ENCODE measurements at places on chromosomes 4 and X.

- DNase-seq: no peak
Measured at GRCh38 chr4:111631215-111631999, 513.8 kb upstream of the FAM241A start.

DNA sequence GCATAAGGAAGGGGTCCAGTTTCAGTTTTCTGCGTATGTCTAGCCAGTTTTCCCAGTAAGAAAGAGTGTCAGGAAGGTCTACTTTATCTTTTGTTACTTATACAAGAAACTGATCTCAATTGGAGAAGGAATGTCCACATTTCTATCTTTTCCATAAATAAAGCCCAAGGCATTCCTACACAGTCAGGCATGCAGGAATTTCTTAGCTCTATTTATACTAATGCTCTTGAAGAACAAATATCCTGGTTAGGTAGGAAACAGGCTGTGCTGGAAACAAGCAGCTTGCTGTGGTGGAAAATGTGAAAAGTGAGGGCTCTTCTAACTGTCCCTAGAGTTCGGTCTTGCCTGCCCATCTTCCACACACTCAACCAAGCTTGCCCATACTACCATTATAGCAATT is 37.9 kb upstream of the PITX2 start:
- DNase-seq: no peak

DNA sequence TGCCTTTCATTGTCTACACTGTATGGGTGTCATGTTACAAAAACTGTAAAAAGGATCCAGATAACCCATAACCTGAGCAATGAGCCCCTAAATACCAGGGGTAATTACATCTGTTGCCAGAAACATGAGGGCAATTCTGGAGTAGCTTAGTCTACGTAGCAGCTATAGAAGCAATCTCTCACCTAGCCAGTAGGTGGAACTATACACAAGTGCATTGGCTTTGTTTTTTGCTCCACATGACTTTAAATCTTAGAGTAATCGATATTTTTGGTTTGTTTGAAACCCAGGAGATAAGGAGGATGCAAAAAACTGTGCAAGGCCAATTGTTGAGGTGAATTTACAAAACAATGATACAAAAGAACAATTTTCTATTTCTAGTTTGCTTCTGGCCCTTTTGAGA is 57.5 kb downstream of the GPR82 start:
- peak; percentile 41 for DNase-seq

- DNase-seq: peak; percentile 32
Measured at GRCh38 chrX:154827194-154828015, 7.1 kb downstream of the SMIM9 start.

- DNase-seq: no peak
Measured at GRCh38 chr4:100422894-100423293, 94.9 kb downstream of the EMCN start.

DNA sequence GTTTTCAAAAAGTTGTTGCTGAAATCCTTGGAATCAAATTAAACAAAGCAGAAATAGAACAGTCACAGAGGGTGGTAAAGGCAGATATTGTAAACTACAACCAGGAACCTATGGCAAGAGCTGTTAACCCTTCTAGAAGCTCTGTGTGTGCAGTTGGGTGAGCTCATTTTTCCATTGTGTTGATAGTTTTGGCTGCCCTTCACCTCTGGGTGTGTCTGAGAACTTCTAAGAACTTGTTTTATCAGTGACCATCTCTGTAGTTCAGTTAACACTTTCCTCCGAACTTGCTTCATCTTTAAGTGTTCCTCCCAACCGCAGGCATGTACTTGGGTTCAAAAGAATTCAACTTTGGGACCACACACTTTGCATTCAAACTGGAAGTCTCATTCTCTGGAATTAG is 32.7 kb downstream of the RBMX start:
- DNase-seq: no peak

GRCh38 chrX:39782276-39782675 is 315.5 kb downstream of the BCOR start:
- DNase-seq: no peak

- no peak for DNase-seq
Measured at GRCh38 chr4:58665649-58666048, 1555.5 kb upstream of the IGFBP7 start.

GRCh38 chrX:41589634-41590270 is 99.0 kb upstream of the GPR34 start:
- DNase-seq: no peak

DNA sequence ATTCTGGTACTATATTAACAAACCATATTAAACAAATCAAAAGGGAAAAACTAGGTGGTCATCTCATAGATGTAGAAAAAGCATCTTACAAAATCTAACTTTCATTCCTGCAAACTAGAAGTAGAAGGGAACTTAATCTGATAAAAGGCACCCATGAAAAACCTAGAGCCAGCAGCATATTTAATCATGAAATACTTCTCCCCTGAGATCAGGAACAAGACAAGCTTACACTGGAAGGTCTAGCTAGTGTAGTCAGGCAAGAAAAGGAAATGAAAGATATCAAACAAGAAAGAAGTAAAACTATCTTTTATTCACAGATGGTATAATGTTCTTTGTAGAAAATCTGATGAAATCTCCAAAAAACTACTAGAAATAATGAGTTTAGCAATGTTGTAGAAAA is 41.2 kb downstream of the ATP10D start:
- no peak for DNase-seq

GRCh38 chr4:54085284-54085683 is 14.7 kb upstream of the GSX2 start:
- peak; percentile 87 for DNase-seq

DNA sequence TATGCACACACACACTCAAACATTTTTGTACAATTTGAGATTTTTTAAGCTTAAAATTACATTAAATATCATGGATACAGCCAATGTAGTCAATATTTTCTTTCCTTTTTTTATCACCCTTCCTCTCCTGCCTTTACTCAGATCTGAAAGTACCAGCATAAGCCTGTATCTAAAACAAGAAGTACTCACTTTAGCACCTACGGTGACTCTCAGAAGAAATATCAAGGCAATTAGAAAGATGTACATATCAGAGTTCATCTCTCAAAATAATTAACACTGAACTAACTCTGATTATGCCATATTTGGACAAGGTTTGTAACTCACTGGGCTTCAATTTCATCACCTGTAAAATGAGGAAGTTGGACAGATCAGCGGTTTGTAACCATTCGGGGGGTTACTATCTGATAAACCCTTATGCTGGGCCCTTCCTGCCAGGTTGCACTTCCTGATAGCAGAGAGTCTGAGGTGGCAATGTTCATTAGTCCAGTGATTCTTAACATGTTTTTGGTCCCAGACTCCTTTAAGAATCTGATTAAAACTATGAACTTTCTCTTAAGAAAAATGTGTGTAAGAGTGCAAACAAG is 5.7 kb upstream of the GPR174 start:
- peak; percentile 38 for DNase-seq

GRCh38 chr4:78346222-78346621 is 205.3 kb upstream of the ANXA3 start:
- DNase-seq: no peak

- peak; percentile 13 for DNase-seq
Measured at GRCh38 chrX:84188320-84188834, 378 bp upstream of the RPS6KA6 start.

- no peak for DNase-seq
Measured at GRCh38 chrX:43481576-43481975, 174.5 kb upstream of the MAOA start.

DNA sequence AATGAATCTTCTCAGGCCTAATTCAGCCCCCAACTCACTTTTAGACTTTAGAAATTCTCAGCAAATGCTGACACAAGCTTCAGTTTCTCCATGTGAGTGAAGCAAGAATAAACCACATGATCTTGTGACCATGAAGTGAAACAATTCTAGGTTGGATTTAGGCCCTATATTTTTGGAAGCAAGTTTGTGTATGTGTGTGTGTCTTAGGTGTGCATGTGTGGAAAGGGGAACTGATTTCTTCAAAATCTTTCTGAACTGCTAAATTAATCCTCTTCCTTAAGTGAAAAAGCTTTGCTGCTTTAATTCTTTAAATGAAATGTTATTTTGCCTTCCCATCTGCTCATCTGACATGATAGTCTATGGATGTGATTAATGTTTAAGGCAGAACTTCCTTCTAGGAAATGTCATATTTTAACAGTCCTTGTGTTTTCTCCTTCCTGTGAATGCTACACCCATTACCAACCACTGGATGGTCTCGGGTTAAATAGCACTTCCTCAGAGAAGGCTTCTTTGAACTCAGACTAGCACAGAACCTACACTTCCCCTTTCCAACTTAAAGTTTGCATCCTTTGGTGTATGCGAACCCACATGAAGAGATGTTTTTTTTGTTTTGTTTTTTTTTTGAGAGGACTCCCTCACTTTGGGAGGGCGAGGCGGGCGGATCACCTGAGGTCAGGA is 1.2 kb upstream of the TMEM144 start:
- DNase-seq: peak; percentile 77

GRCh38 chr4:164056426-164057142 is 562.1 kb downstream of the TMA16 start:
- no peak for DNase-seq

DNA sequence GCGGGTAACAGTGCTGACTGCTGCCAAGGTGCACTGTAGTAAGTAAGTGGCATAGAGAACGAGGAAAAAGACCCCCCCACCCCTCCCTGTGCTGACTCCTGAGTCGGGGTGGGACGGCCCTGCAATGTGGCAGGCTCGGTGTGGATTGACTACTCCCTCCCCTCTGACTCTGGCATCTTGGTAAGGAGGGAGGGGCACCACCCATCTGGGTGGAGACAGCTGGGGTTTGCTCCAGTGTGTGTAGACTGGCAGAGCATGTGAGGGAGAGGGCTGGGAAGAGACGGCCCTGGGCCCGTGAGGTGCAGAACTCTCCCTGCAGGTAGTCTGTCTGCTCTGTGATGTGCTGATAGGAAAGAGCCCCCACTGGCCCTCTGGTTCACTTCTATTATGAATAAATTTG is 31.0 kb downstream of the NSG1 start:
- no peak for DNase-seq

DNA sequence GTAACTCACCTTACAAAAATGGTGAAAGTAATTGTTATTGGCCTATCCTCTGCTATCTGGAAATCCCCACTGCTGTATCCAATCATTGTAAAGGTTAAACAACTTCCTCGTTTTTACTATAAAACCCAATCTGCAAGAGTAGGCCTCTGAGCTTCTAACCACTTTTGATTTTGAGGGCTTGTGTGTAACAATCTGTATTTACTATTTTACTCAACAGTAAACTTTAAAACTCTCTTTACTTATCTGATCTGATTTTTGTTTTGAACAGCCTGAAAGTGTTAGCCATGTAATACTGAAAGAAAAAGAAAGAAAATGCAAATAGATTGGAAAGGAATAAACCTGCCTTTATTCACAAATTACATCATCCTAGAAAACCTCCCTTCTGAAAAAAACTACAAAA is 63.1 kb downstream of the SLC10A7 start:
- DNase-seq: peak; percentile 54

DNA sequence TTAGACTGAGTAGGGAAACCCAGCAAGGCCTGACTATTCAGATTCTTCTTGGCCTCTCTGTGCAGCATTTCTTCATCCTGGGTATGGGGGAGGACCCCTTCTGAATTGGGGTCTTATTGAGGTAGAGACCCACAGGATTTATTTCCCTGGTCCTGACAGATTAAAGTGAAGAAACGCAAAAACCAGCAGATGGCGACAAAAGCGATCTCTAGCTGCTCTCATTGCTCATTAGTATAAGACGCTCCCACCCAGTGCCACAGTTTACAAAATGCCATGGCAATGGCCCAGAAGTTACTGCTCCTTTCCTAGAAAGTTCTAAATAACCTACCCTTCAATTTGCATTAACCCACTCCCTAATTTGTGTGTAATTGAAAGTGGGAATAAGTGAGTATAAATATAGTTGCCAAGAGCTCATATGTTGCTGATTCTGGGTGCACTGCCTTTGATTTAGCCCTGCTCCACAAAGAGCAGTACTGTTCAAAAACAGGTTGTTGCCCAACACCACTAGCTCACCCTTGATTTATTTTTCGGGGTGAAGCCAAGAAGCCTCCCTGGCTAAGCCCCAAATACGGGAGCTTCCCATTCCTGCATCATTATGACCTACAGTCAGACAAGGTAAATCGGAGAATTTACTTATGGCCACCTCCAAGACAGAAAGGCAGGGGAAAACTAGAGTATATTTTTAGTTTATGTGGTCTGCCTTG is 3.7 kb upstream of the BEX4 start:
- DNase-seq: peak; percentile 57

- DNase-seq: peak; percentile 83
Measured at GRCh38 chrX:130083656-130084382, 26.5 kb downstream of the ELF4 start.

DNA sequence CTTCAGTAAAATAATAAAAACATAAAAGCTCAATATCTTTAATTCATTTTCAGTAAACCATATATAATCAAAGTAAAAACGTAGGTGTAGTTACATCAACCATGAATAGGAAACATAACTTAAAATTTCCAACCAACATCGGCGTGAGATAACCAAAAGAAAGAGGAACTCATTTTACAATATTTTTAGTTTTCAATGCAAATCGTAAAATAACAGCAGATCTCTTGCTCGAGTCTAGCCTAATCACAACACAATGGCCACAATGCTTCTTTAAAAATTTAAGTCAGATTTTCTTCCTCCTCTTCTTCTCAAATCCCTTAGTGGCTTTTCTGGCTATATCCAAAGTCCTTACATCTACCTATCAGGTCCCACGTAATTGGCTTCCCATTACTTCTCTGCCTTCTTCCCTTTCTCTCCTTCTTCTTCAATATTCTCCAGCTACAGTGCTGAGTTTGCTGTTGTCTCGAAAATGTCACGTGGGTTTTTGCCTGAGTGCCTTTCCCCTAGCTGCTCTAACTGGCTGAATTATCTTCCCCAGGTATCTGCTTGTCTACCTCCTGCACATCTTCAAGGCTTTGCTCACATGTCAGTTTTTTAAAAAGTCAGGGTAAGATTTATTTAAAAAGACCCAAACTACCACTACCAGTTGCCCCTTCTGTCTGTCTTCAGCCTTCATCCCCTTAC is 90.9 kb upstream of the BANK1 start:
- no peak for DNase-seq

GRCh38 chr4:76611616-76612207 is 176.7 kb downstream of the SHROOM3 start:
- no peak for DNase-seq

DNA sequence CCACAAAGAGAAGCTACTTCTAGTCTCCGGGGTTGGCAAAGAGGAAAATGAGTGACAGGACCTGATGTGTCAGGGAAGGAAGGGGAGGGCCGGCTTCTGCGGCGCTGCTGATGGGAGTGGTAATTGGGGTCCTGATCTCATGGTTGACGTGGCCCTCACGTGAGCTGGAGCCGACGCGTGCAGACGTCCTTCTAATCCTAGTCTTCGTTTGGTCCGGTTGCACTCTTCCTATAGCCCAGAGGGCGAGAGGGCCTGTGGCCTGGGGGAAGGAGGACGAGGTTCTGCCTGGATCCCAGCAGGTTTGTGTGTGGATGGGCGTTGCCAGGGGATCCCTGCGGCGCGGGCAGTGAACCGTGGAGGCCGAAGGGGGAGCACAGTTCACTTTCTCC is at the start of gene ARMCX1:
Gene ARMCX1, plus strand, starts transcription at position 186 of the 389 bp plus-strand sequence. CDS start 2,384 bp downstream, outside the sequence.
- peak; percentile 81 for DNase-seq

DNA sequence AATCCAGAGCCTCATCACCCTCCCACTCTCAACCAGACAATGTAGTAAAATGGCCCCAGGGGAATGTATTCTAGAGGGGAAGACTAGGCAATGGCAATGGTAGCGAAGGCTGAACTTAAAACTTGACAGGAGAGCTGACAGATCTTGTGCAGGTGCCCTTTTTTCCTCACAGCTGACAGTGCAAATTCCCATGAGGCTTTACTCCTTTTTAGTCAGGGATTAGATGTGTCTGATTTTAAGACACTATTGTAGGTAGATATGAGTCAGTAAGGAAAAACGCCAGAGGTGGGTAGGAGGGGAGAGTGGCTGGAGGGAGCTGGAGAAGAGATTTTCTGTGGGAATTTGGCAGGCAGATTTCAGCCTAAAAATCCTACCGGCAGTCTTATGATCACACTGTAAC is 10.7 kb downstream of the CAPN6 start:
- no peak for DNase-seq

GRCh38 chr4:178448372-178449035 is 1006.3 kb upstream of the AGA start:
- no peak for DNase-seq

Measured in suppressor macrophage (primary cell).